Activated CD8-positive, alpha-beta memory T cell treated with anti-CD3 and anti-CD28 coated beads, Interleukin-2, amount 10 ng/mL, durations not matched to agents 7 days and 5 days (primary cell): ENCODE measurements at places on chromosomes 1 and 21. TPM values are rescaled to one million over a fixed set of nuclear protein-coding genes. Genes with fewer than 3 reads are reported as not detected.

Gene CLEC20A
- not detected for total RNA-seq

Gene LCE1F
- total RNA-seq, result not detected

Gene EFNA1
- total RNA-seq, result not detected

DNA sequence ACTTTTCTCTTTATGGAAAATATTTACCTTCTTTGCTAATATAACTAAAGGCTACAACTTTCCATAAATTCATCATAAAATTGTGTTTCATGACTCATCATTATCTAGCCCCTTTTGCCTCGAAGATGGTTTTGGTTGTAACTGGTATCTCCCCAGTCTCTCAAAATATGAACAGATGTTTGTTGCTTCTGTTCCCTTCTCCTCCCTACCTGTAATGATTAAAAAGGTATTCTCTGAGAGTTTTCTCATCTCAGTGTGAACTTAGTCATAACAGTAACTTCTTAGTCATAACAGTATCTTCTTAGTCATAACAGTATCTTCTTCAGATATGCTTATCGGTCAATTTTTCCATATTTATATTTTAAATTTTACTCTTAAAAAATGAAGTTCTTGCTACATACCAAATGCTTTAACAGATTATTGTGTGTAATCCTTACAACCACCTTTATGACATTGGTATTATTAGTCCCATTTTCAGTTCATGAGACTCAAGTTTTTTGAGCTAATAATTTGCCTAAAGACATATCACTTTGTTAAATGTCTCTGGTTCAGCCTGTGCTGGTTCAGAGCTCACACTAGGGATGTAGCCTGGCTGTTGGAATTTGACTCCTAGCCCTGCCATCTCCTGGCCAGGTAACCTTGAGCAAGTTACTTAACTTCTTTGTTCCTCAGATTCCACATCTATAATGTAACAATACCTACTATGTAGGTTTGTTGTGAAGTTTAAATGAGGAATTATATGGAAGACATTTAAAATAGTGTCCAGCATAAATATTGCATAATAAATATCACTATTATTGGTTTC, 32.6 kb downstream of the ATP1B1 start:
- H3K4me3 ChIP-seq, result no peak overlapping the region
- H3K36me3 ChIP-seq, result peaks cover 9% of the 10 kb centered on the region
- H3K27me3 ChIP-seq, result no peaks in the 10 kb centered on the region

DNA sequence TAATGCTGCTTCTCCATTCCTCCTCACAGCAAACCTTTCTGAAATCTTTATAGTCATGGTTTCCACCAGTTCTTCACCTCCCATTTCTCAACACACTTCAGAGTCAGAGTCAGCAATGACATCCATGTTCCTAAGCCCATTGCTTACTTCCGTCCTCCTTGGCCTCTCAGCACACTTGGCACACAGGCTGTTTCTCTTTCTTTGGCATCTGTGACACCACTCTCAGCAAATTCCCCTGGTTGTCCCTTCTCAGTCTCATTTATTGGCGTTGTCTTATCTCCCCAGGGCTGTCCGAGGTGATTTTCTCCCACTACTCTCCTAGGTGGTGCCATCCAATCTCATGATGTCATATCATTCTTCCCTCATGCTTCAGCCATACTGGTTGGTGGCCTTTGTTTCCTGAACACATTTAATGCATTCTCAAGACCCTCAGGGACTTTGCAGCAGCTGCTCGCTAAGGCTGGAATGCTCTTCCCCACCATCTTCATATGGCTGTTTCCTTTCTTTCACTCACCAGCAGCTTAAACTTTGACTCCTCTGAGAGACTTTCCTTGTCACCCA, 3.3 kb upstream of the LGALS8 start:
- peaks cover 33% of the 10 kb centered on the region for H3K4me1 ChIP-seq
- H3K27me3 ChIP-seq, result peaks cover 26% of the 10 kb centered on the region
- H3K36me3 ChIP-seq, result peaks cover 9% of the 10 kb centered on the region
- H3K4me3 ChIP-seq, result no peak overlapping the region
- no peak overlapping the region for H3K27ac ChIP-seq
- no peak for DNase-seq

DNA sequence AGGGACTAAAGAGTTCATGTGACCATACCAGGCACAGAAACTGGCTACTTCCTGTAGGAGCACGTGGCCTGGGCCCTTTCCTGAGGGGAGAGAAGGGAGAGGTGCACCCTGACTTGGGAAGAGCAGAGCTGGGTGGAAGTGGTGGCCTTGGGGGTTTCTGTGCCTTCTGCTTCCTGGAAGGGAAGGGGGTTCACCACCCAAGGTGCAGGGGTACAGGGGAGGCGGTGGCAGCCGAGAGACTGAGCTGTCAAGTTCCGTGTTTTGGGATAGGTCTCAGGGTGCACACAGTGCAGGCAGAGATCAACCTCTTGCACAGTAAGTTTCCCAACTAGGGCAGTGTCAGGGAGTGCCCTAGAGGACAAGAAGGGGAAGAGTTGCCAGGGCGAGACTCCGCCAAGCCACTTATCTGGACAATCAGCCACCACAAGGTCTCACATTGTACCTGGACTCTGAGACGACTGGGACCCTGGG, 10.1 kb downstream of the HECTD3 start:
- H3K36me3 ChIP-seq, result peaks cover 8% of the 10 kb centered on the region
- peaks cover 13% of the 10 kb centered on the region for H3K4me1 ChIP-seq

DNA sequence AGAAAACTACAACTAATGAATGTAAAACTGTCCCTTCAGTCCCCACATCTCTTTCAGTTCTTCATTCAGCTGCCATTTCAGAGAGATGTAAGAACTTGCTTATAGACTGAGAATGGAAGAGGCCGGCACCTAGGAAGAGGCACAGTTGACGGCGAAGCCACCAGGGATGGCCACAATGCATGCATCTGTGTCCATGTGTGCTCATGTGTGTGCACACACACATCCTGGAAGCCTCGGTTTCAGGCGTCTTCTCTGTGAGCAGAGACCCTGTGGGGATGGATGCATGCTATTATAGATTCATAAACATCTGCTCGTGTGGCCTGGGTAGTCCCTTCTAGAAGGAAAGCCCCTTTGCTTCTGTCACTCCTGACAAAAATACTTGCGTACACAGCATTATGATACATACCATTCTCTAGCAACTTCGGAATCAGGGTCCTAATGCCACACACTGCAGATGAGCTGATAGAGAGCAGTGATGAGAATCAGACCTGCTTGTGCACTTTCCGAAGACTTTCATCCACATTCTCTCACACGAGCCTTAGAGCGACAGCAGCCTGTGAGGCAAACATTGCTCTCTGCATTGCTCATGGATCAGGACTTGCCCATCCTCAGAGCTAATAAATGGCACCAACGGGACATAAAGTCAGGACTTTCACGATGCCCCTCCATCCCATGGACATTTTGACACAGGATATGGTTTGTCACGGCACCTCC, 12.4 kb upstream of the GPR61 start:
- no peak overlapping the region for H3K4me3 ChIP-seq
- peaks cover 5% of the 10 kb centered on the region for H3K27me3 ChIP-seq
- H3K36me3 ChIP-seq, result no peaks in the 10 kb centered on the region
- H3K27ac ChIP-seq, result no peak overlapping the region
- DNase-seq, result no peak
- peaks cover 15% of the 10 kb centered on the region for H3K4me1 ChIP-seq

DNA sequence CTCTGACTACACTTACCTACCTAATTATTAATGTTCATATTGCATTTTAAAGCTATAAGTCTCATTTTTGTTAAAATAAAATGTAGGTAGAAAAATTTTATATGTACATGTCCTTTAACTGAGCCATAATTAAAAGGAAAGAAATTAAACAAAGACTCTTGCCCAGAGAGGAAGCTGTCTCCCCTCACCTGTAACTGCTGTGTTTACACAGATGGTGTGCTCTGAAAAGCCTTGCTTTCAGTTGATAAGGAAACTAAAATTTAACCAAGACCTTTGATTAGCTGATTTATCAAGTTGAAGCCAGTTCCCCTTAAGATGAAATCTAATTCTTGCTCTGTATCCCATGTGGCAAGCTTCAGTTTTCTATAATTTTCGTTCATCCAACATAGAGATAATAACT, 213.5 kb downstream of the LYPLAL1 start:
- peaks cover 22% of the 10 kb centered on the region for H3K27me3 ChIP-seq
- H3K36me3 ChIP-seq, result no peaks in the 10 kb centered on the region
- H3K27ac ChIP-seq, result no peak overlapping the region
- H3K4me1 ChIP-seq, result peaks cover 8% of the 10 kb centered on the region

- H3K4me1 ChIP-seq, result peaks cover 25% of the 10 kb centered on the region
- DNase-seq, result no peak
- H3K36me3 ChIP-seq, result peaks cover 12% of the 10 kb centered on the region
- no peak overlapping the region for H3K4me3 ChIP-seq
- H3K27me3 ChIP-seq, result no peaks in the 10 kb centered on the region
- H3K27ac ChIP-seq, result peak overlapping the region; percentile 19
These were observed 28.0 kb upstream of the EVA1B start for GRCh38 chr1:36351227-36351977.

DNA sequence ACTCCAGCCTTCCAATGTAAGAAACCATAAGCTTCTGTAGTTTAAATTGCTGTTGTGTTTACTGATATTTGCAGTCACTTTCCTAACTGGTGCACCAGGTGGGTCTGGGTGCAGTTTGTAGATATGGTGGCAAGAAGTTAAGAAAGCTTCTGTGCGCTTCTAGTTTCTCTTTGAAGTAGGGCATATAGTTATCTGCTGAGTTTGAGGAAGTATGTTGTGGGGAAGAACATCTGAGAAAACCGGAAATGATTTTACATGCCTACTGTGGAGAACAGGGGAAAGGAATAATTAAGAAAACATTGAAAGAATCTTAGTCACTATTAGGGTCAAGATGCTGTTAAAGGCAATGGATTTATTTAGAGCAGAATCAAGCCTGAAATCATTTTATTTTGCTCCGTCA, 14.9 kb upstream of the SLC44A5 start:
- H3K4me1 ChIP-seq, result peaks cover 4% of the 10 kb centered on the region
- DNase-seq, result no peak
- H3K27me3 ChIP-seq, result peaks cover 29% of the 10 kb centered on the region
- no peak overlapping the region for H3K27ac ChIP-seq
- no peak overlapping the region for H3K4me3 ChIP-seq
- H3K36me3 ChIP-seq, result no peaks in the 10 kb centered on the region

GRCh38 chr1:9652379-9653209, 1.1 kb downstream of the PIK3CD start:
- peaks cover 54% of the 10 kb centered on the region for H3K4me1 ChIP-seq
- peak overlapping the region; percentile 88 for H3K27ac ChIP-seq
- H3K27me3 ChIP-seq, result no peaks in the 10 kb centered on the region
- peaks cover 39% of the 10 kb centered on the region for H3K36me3 ChIP-seq
- peak overlapping the region; percentile 91 for H3K4me3 ChIP-seq
- peak; percentile 84 for DNase-seq

DNA sequence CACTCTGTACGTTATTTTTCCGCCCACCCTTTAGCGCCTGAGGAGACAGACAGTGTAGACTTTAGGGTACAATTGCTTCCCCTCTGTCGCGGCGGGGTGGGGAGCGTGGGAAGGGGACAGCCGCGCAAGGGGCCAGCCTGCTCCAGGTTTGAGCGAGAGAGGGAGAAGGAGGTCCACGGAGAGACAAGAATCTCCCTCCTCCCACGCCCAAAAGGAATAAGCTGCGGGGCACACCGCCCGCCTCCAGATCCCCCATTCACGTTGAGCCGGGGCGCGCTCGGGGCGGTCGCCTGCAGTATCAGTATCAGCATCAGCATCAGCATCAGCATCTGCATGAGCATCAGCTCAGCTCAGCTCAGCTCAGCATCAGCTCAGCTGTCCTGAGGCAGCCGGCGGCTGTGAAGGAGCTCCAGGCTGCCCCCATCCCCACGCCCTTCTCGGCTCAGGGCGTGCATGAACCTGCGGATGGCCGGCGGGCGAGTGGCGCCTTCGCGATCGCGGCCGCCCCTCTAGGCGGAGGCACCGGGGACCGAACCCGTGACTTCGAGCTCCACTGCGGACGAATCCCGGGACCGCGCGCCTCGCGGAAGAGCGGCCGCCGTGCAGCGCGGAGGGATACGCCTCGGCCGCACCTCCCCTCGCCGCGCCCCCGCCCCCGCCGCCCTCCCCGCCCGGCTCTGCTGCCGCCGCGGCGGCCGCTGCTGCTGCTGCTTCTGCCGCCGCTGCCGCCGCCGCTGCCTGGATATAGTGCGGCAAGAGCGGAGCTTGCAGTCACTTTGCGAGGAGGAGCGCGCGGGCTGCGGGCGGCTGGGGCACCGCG, at the start of gene NCAM2:
Gene NCAM2, plus strand, starts transcription at position 774 of the 820 bp plus-strand sequence.
- H3K27me3 ChIP-seq, result peaks cover 36% of the 10 kb centered on the region
- H3K4me1 ChIP-seq, result peaks cover 3% of the 10 kb centered on the region
- peak within 1 kb of the TSS; percentile 48 for H3K4me3 ChIP-seq
- no peaks in the 10 kb centered on the region for H3K36me3 ChIP-seq
- peak within 1 kb of the TSS; percentile 40 for H3K27ac ChIP-seq
- peak; percentile 45 for DNase-seq

Gene TDRD5
- not detected for total RNA-seq

Gene GRIK1
- total RNA-seq, result not detected

Gene DENND2C
- 0.29 TPM for total RNA-seq

GRCh38 chr1:8349961-8350360, 32.0 kb downstream of the SLC45A1 start:
- no peaks in the 10 kb centered on the region for H3K36me3 ChIP-seq
- H3K4me3 ChIP-seq, result no peak overlapping the region
- no peak for DNase-seq
- H3K27ac ChIP-seq, result no peak overlapping the region
- peaks cover 2% of the 10 kb centered on the region for H3K27me3 ChIP-seq
- H3K4me1 ChIP-seq, result no peaks in the 10 kb centered on the region

Gene LCE5A
- total RNA-seq, result not detected

Gene FCN3
- not detected for total RNA-seq

- no peaks in the 10 kb centered on the region for H3K27me3 ChIP-seq
- H3K27ac ChIP-seq, result no peak overlapping the region
- no peaks in the 10 kb centered on the region for H3K36me3 ChIP-seq
- no peak for DNase-seq
- no peaks in the 10 kb centered on the region for H3K4me1 ChIP-seq
These were observed 41.9 kb downstream of the UBE2G2 start for GRCh38 chr21:44759628-44760285.

GRCh38 chr1:48245106-48245505, 22.6 kb downstream of the SLC5A9 start:
- no peak for DNase-seq
- no peaks in the 10 kb centered on the region for H3K36me3 ChIP-seq
- no peak overlapping the region for H3K4me3 ChIP-seq
- no peak overlapping the region for H3K27ac ChIP-seq
- H3K27me3 ChIP-seq, result no peaks in the 10 kb centered on the region

- H3K4me1 ChIP-seq, result no peaks in the 10 kb centered on the region
- H3K4me3 ChIP-seq, result no peak overlapping the region
- H3K36me3 ChIP-seq, result no peaks in the 10 kb centered on the region
These were observed 348.8 kb downstream of the PTBP2 start for GRCh38 chr1:97070376-97070775.

Gene CFHR1
- not detected for total RNA-seq

GRCh38 chr1:77996734-77997133, 8.0 kb upstream of the DNAJB4 start:
- H3K27ac ChIP-seq, result no peak overlapping the region
- H3K27me3 ChIP-seq, result no peaks in the 10 kb centered on the region
- H3K4me1 ChIP-seq, result peaks cover 1% of the 10 kb centered on the region
- peaks cover 18% of the 10 kb centered on the region for H3K36me3 ChIP-seq
- no peak overlapping the region for H3K4me3 ChIP-seq

Gene EDN2
- total RNA-seq, result not detected

Gene S100A7A
- total RNA-seq, result not detected

- H3K36me3 ChIP-seq, result no peaks in the 10 kb centered on the region
- DNase-seq, result no peak
- peaks cover 3% of the 10 kb centered on the region for H3K4me1 ChIP-seq
- H3K27ac ChIP-seq, result no peak overlapping the region
- H3K27me3 ChIP-seq, result peaks cover 5% of the 10 kb centered on the region
These were observed 24.3 kb downstream of the F13B start for GRCh38 chr1:197042676-197043341.
